Myocyte (in vitro differentiated cells): ENCODE measurements at places on chromosomes 4 and X. TPM values are rescaled to one million over a fixed set of nuclear protein-coding genes. Genes with fewer than 3 reads are reported as not detected.

GRCh38 chrX:57172544-57172943, 35.3 kb upstream of the SPIN2A start:
- no peak for DNase-seq

Gene LGI2
- not detected in 2 replicates for total RNA-seq

Gene SLC9B1
- 1.1 and 2.4 TPM in 2 replicates for total RNA-seq

DNA sequence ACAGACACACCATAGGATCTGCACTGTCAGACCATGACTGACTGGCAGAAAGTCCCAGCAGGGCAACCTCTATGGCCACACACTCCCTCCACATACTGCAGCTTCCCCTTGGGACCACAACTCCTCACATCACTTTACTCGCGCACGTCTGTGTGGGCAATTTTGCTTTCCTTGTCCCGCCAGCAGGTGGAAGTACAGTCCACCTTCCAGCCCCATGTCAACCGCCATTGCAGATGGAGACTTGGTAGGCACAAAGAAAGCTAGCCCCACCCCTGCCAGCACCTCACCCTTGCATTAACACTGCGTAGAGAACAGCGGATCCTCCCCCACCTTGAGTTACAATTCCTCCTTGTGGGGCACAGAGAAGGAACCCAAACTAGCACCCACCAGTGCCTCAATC, 74.4 kb upstream of the NAP1L2 start:
- DNase-seq, result no peak

Gene IQCM
- 0.36 and 0.94 TPM in 2 replicates for total RNA-seq

DNA sequence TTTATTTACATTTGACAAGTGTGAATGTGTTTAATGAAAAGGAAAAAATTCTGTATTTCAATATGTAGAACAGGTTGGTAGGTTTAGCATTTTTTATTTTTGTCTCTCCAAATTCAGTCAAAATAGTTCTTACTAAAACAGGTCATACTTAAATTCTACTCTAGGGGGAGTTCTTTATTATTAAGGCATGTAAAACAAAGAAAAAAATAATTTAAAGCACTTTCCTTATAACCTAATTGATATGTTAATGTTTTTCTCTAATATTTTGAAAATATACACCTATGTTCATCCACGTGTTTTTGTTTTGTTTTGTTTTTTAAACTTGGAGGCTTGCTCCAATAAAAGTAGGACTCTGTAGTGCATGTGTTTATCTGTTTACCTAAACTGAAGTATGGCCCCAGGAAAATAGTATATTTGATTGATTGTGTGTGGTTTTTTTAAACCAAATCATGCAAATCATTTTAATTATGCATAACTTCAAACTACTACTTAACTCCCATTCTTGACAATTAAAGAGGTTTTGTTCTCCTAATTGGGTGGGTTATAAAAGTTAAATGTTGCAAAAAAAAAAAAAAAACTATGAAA, 562.7 kb downstream of the RPA4 start:
- no peak for DNase-seq

- DNase-seq, result no peak
Observed at GRCh38 chr4:78975865-78976264, 36.6 kb upstream of the PAQR3 start.

GRCh38 chr4:163776957-163777356, 282.5 kb downstream of the TMA16 start:
- no peak for DNase-seq
